SHP77 (cell line): ENCODE measurements at places on chromosomes 5 and 9.

- DNase-seq, result no peak
These were observed 213.2 kb downstream of the ADAMTS6 start for GRCh38 chr5:65268525-65268924.

DNA sequence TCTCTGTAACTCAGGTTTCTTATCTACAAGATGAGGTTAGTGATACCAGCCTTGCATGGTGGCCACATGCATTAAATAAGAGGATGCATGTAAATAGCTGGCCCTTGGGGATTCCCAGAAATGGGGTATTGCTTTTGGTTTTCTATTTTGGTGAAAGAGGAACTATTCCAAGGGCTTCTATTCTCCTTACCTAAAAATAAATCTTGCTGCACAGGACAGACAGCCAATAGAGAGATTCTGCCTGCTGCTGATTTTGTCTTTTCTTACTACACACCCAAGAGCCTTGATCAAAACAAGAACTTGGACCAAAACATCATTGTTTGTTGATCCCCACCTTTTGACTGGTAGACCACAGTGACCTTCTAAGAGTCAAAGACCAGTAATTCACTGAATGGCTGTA is 161.8 kb downstream of the PJA2 start:
- DNase-seq, result no peak

- DNase-seq, result no peak
These were observed 70.7 kb upstream of the RNF38 start for GRCh38 chr9:36470643-36471290.

GRCh38 chr9:567747-568305 is 273.7 kb upstream of the DMRT1 start:
- DNase-seq, result no peak

DNA sequence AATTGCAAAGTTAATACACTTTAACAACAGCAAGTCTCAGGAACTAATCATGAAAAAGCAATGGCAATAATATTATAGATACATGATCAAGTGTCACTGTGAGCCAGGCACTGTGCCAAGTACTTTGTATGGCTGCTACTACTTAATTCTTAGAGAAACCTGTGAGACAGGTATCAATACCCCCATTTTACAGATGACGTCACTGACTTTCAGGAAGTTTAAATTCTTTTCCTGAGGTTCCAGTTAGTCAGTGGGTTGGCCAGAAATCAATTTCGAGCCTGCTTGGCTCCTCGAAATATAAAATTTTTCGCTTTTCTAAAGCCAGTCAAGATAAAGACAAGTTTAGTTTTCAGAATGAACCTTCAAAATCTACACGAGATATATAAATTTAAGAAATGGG is 130.3 kb downstream of the SLC12A2 start:
- DNase-seq, result no peak

DNA sequence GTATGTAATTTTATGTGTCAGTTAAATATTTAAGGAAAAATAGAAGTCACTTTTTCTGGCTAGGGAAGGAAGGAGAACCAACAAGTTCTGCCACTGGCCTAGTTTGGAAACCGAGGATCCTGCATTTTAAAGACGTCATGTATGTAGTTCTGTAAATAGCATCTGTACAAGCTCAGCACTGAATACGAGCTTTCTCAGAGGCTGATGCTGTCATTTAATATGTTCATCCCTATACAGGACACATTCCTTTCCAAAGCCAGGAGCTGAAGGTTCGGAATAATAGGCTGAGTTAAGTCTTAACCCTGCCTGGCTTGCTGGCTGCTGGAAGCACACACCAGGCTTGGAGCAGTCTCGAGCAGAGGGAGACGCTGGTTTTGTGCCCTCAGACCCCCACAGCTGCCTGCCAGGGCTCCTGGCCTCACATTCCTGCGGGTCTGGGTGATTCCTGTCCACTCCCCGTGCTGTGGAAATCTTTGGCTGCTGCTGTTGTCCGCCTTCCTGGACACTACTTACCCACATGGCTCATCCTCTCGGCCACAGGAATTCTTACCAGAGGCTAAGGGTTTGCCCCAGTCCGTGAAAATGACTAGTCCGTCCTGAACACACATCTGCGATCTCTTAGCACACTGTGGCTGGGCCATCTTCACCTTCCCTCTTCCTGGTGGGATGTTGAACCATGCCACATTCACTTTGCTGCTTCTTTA is 36.6 kb downstream of the SLC46A2 start:
- DNase-seq, result no peak

- no peak for DNase-seq
These were observed 143.8 kb upstream of the VLDLR start for GRCh38 chr9:2477755-2478154.

DNA sequence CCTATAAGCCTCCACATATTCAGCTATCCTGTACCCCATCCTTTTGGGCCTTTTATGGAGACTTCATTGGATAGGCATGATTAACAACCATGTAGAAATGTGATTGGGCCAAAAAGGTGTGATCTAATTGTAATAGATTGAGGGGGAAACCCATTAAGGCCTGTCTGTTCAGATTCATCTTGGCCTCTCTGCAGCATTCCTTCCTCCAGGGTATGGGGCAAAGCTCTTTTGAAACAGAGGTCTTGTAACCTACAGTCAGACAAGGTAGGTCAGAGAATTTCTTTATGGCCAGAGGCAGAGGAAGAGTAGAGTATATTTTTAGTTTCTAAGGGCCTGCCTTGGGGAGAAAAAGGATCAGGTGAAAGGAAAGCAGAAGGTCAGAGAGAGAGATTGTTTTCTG is 98.5 kb downstream of the INVS start:
- no peak for DNase-seq

- no peak for DNase-seq
These were observed 11.7 kb upstream of the TSSK1B start for GRCh38 chr5:113446358-113446927.

- no peak for DNase-seq
These were observed 1.6 kb downstream of the WWC1 start for GRCh38 chr5:168292786-168293696.

- DNase-seq, result no peak
These were observed 186.7 kb downstream of the MAT2B start for GRCh38 chr5:163692091-163692490.

GRCh38 chr9:128169492-128169891 is 9.4 kb downstream of the BBLN start:
- no peak for DNase-seq

DNA sequence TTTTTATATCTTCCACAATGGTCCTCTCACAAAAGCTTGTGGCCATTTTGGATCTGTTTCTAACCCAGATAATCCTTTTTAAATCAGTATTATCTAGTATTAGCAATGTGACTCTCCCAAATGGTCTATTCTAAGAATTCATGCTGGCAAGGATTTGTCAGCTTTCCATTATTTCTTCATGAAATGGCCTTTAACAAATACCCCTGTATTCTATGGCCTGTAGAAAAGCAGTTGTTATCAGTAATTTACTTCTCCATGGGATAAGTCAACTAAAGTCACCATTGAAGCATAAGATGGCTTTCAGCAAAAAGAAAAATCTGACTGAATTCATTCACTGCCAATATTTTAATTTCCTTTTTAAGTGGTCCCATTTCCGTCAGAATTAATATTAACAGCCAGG is 346.4 kb upstream of the FAM174A start:
- DNase-seq, result no peak

DNA sequence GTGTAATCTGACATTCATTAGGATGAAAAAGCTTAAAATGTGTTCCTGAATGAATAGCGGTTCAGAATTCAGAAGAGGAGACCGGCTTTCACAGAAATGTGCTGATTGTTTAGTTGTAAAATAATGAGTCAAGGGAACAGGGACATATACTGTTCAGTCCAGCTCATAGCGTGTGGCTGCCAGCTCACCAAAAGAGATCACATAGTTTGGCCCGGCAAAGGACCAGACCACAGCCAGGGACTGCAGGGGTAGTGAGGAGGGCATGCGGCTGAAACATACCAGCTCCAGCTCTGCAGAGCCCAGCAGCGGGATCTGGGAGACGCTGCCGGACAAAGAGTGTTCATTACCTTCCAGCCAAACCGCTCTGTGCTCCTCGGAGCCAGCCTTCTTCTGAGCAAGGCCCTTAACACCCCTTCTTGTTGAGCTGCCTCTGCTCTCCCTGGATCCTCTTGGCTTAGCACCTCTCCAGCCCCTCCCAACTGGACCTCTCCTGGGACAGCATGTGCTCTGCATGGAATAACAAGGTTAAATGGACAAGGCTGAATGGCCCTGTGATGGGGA is 116.8 kb upstream of the CNTLN start:
- DNase-seq, result no peak

DNA sequence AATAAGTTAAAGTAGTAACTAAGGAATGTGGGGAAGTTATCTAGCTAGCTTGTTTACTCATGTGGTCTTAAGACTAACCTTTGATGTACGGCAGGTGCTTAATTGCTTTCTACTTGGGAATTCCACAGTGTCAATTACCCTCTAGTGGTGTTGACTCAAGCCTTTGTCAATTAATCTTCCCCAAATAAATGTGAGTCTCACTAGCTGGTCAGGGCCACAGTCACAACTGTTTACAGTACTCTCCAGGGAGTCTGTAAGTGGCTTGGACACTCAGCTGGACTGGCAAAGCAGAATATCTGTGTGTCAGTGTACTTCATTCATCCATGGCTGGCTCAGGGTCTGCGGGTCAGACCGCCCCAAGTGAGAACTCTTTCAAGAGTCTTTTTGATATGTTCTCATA is 30.8 kb downstream of the SMIM3 start:
- DNase-seq, result no peak

- no peak for DNase-seq
These were observed 200.1 kb upstream of the TBC1D2 start for GRCh38 chr9:98455256-98456155.

- DNase-seq, result no peak
These were observed 57.6 kb downstream of the TMOD1 start for GRCh38 chr9:97559111-97559514.

- DNase-seq, result no peak
These were observed 2.3 kb downstream of the CRB2 start for GRCh38 chr9:123358181-123358905.

GRCh38 chr9:33489066-33489465 is 15.3 kb upstream of the NOL6 start:
- DNase-seq, result no peak

DNA sequence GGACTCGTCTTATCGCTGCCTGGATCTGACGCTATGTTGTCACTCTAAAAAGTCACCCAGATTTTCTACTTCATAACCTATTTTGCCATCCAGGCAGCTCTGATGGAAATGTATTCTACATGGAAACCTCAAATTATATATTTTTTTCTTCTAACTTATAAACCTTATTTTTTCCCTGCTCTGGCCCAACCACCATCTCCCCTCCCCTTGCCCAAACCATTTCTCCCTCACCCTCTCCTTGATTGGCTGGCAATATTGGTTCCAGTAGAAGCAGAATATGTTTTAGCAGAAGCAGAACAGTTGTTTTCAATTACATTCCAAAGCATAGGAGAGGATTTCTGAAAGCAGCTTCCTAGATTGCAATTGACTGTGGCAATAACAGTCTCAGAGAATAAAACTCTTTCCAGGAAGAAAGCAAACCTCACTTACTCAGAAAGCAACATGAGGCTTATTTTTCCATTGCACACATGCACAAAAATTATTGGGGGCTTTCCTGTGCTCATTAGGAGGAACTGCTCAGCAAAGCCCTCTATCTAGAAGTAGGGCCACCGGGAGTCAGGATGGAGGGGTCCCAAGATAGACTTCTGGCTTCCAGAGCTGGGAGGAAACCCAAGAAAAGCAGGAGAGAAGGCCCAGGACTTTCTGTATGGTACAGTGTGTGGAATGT is 191.8 kb downstream of the ESM1 start:
- DNase-seq, result no peak

DNA sequence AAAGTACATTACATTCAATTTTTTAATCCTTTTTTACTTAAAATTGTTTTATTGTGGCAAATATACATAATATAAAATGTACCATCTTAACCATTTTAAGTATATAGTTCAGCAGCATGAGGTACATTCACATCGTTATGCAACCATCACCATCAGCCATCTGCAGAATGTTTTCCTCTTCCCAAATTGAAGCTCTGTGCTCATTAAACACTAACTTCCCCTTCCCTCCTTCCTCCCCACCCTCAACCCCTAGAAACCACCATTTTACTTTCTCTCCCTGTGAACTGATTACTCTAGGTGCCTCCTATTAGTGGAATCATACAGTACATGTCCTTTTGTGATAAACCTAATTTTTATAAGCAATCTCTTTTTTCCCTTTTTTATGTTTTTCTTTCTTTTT is 15.6 kb downstream of the TEX53 start:
- no peak for DNase-seq

DNA sequence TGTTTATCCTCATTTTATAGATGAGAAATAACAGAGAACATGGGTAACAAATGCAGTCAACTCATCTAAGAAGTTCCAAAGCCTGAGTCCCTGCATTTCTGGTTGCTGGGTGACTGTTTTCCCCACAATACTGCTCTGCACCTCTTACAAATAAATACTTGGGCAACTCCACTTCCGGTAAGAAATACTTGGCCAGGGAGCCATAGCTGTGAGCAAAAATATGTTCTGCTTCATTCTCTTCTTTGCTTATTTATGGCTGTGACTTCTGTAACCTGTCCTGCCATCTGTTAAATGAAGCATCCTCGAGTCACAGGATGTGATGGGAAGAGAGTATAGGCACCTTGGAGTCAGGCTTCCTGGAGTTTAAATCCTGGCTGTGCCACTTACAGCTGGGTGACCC is 49.9 kb downstream of the GDNF start:
- DNase-seq, result no peak

GRCh38 chr5:38921174-38921573 is 75.4 kb downstream of the OSMR start:
- no peak for DNase-seq
